Neural progenitor cell (in vitro differentiated cells): ENCODE measurements at places on chromosomes 5 and 9.

GRCh38 chr9:98087420-98088354 is 31.2 kb downstream of the NANS start:
- H3K27ac ChIP-seq = no peak overlapping the region
- H3K4me3 ChIP-seq = no peak overlapping the region
- H3K4me1 ChIP-seq = peaks cover 30% of the 10 kb centered on the region
- peaks cover 21% of the 10 kb centered on the region for H3K27me3 ChIP-seq

DNA sequence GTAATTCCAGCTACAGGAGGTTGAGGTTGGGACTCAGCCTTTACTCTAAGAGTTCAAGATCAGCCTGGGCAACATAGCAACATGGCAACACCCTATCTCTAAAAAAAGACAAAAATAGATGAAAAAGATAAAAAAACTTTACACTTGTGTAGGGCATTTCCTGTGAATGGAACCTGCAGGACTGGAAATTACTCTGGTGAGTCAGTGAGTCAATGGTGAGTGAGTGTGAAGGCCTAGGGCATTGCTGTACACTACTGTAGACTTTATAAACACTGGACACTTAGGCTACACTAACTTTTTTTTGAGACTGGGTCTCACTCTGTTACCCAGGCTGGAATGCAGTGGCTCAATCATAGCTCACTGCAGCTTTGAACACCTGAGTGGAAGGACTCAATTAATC is 19.5 kb upstream of the ARSI start:
- H3K4me3 ChIP-seq = no peak overlapping the region
- H3K4me1 ChIP-seq = peaks cover 30% of the 10 kb centered on the region
- no peaks in the 10 kb centered on the region for H3K36me3 ChIP-seq

DNA sequence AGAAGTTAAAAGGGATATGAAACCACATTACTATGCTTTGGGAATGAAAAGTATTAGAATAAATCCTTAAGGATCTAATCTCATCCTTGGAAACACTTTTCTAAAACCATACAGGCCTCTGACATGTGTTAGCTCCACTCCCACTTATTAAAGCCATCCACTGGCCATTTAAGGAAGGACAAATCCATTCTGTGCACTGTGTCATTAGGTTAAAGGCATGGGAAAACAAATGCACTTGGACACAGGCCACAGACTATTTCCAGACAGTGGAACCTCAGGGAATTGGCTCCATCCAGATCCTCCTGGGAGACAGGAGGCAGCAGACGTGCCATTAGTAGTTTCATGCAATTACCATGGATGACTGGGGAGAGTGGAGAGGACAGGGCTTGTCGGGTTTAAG is 454.9 kb downstream of the ENC1 start:
- peaks cover 28% of the 10 kb centered on the region for H3K4me1 ChIP-seq
- H3K4me3 ChIP-seq = no peak overlapping the region
- DNase-seq = no peak
- H3K36me3 ChIP-seq = no peaks in the 10 kb centered on the region

GRCh38 chr5:173108914-173109313 is 35.4 kb upstream of the BNIP1 start:
- no peaks in the 10 kb centered on the region for H3K4me1 ChIP-seq
- no peak overlapping the region for H3K4me3 ChIP-seq
- DNase-seq = no peak

DNA sequence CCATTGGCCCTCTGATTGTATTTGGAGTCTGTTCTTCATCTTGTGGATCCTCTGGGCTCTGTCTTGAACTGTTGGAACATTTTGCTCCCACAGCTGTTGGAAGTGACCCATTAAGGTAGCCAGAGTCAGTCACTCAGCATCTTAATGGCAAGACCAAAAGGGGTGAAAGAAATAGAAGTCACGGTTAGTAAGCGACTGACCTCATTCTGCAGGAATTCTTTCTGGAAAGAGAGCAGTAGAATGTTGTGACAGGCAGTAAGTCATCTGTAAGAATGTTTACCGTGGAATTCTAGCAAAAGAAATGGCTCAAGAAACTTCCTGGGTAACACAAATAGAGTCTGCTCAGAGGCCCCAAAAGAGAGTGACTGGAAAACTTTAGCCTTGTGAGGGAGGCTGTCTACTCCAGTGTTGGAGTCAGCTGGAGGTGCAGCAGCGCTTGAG is 28.6 kb upstream of the TNC start:
- no peak for DNase-seq
- H3K4me1 ChIP-seq = no peaks in the 10 kb centered on the region
- no peak overlapping the region for H3K27ac ChIP-seq
- H3K27me3 ChIP-seq = no peaks in the 10 kb centered on the region
- H3K4me3 ChIP-seq = no peak overlapping the region
